ENCODE measurements at places on chromosomes 2 and 18. TPM values are rescaled to one million over a fixed set of nuclear protein-coding genes. Genes with fewer than 3 reads are reported as not detected.
A peak's percentile ranks its signal among the peaks of the same experiment; 100 is the strongest.

DNA sequence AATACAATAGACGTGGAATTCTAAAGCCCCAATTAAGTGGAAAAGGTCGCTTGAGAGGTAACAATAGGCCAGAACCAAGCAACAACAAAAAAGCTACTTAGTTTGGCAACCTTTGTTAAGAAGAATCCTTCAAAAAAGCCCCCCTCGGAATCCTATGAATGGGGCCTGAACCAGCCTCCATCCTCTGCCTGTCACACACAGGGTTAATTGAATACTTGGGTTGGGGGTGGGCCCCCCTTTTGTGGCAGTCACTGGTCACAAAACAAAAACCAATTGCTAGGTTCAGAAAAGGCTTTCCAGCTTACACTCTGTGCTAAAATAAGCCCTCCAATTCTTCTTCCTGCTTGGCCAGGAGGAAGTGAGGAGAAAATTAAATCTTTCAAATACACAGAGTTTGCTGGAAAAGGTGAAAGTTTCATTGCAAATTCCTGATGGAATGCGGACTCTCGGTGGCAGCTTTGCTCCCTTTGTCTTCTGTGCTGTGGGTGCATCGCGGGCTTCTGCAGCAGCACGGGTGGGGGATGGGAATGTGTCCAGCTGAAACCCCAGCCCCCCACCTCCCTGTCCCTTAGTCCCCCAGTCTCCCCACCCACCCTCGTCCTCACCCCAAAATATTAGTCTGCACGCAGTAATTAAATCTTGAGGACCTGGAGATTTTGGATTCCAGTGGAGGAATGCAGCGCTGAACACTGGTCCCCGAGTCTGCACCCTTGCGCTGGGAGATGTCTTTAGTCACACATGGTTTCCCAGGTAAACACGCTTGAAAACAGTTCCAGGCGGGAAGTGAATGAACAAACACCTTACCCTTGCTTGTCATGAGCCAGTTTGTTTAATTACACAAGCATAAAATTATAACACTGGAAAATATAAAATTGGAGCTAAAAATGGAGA is 254.3 kb downstream of the SOX11 start:
- no peak for DNase-seq

- DNase-seq: no peak
Measured at GRCh38 chr2:11678306-11678960, 8.4 kb upstream of the NTSR2 start.

Gene TMEFF2
- total RNA-seq: 0.25 TPM

Gene TUBA4B
- total RNA-seq: not detected

Gene TRABD2A
- total RNA-seq: 11.8 TPM

- DNase-seq: no peak
Measured at GRCh38 chr2:19914266-19914975, 12.6 kb upstream of the TTC32 start.

GRCh38 chr2:228747483-228747882 is 523.6 kb downstream of the PID1 start:
- no peak for DNase-seq

GRCh38 chr2:231722721-231723307 is 14.5 kb downstream of the PTMA start:
- no peak for DNase-seq

DNA sequence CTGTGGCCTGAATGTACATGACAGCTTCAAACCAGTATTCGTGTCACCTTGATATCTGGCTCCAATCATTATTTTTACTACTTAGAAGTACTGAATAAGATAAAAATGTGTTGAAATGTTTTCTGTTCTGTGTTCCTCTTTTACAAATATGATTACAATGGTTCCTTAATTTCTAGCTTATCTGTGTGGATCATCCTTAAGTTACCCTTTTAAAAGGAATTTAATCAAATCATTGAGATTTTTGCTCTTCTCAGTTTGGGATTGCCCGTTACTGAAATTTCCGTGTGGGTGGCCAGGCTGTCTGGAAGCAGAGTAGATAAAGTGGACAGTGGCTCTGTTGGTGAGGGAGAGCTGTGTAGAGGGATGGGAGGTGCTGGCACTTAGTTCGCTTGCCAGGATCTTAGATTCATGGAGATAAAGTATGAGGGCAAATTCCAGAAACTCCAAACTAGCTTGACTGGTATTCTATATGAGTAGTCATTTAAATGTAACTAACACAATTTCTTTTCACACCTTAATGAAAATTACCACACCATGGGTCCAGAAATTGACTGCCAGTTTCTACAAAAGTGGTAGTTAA is 27.4 kb upstream of the SAG start:
- no peak for DNase-seq

GRCh38 chr18:74446178-74446577 is 10.9 kb downstream of the DIPK1C start:
- DNase-seq: no peak

- peak; percentile 74 for DNase-seq
Measured at GRCh38 chr2:1781291-1782080, 37.2 kb upstream of the PXDN start.

Gene KCNJ3
- not detected for total RNA-seq

DNA sequence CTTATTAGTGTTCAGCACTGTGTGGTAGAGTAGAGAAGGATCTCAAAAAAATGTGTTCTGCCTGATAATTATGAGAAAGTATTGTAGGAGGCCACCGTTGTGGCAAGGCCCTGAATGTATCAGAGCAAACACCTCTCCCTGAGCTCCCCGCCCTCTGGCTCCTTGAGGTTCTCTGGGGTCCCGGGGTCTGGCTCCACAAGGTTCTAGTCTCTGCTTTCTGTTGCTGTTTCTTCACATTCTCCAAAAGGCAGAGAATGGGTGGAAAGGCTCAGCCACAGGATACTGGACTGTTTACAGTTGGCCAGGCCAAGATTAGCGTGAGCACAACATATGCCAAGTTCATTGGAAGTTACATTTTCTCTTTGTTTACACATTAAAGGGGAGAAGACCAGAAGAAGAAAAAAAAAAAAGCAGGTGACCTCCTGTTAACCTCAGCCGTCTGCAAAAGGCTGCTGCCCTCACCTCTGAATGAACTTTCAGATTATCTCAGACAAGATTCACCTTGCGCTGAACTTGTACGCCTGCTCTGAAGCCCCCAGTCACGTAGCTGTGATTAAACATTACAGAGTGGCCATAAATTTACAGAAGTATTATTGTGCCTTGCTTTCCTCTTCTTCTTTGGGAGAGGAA is 56.6 kb upstream of the CYP26B1 start:
- DNase-seq: no peak

- DNase-seq: no peak
Measured at GRCh38 chr2:188797371-188797770, 176.8 kb upstream of the COL3A1 start.
